ENCODE measurements at places on chromosomes 5 and 9.

GRCh38 chr5:1958211-1959010 is 75.7 kb upstream of the IRX4 start:
- no peak for DNase-seq

GRCh38 chr9:76135902-76136301 is 245.4 kb downstream of the PCSK5 start:
- no peak for DNase-seq

DNA sequence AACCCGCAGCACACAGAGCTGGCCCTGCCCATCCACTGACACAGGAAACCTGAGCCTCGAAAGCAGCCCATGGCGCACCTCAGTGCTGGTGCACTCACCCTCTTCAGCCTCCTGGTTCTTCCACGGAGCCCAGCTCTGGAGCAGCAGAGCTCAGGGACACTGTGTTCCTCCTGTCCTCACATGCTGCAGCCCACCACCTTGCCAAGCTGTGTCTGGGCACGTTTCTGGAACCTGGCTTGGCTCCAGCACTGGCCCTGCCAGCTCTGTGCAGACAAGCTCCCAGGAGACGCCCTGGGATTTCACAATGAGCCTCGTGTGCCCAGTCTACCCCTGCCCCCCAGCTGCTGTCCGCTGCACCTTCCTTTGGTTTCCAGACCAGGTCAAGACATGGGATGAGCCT is 119.5 kb downstream of the SYK start:
- DNase-seq: peak; percentile 65

DNA sequence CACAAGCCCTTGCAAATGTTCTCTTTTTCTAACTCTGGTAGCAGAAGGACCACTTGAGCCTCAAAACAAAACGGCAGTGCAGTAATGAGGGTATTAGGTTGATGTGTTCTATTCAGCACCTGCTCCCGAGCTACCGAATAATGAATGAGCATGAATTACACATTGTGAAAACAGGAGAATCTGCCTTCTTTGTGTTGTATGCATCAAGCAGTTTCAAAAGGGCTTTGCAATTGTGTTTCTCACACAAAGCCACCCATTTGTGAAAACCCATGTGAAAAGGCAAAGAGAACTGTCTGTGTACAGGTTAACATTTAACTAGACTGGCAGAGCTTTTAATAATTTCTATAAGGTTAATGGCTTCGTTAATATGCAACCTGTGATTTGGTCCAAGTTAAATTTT is 97.8 kb downstream of the STK32A start:
- peak; percentile 82 for DNase-seq

GRCh38 chr5:94481059-94481458 is 137.3 kb downstream of the KIAA0825 start:
- no peak for DNase-seq

GRCh38 chr5:109313127-109313526 is 96.6 kb downstream of the PJA2 start:
- peak; percentile 32 for DNase-seq

DNA sequence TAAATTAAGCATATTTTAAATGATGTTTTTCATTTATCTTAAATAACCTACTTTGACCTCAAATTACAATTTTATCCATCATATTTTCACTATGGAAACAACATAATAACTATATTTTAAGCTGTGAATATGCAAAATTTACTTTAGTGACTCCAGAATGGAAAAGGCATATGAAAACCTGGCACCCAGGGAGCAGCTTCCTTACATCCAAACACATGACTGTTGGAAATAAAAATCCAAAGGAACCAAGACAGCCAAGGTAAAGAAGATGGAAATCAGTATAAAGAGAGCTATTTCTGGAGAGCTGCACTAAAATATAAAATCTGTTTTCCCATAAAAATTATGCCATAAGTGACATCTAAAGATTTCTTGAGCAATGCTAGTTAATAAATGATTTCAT is 140.3 kb upstream of the FTMT start:
- DNase-seq: no peak

DNA sequence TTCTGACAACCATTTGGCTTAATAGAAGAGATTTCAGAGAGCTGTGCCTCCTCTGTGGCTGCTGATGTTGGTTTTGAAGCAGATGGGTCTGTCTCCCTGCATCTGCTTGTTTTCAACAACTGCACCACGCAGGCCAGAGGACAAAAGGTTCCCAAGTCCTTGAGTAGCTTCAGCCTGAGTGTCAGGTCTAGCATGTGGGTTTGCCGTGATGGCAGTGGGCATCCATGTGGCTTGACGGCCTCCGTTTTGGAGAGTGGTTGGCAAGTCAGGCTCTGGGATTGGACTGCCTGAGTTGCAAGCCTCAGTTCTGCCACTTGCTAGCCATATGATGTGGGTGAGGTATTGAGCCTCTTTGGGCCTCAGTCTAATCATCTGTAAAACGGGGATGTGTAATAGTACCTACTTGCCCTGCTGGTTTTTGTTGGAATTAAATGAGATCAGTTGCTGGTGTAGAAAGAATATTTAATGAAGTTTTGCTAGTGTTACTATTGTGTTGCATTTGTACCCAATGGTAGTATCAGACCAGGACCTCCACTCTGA is 119.8 kb upstream of the CPEB4 start:
- no peak for DNase-seq

DNA sequence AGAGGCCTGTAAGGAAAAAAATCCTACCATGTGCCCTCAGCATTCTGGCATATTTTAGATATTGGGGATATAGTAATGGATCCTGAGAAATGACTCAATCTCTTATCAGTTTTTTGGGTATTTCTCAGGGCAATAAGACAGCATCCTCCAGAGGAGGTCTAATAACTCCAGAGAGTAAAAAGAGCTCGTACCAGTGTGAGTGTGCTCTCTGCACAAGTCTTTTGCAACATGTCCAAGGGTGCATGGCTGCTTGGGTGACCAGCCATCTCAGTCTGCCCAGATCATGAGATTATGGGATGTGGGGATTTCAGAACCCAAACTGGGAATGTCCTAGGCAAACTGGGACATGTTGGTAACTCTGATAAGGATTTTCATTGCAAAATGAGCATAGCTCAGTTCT is 15.3 kb downstream of the ASPN start:
- no peak for DNase-seq

DNA sequence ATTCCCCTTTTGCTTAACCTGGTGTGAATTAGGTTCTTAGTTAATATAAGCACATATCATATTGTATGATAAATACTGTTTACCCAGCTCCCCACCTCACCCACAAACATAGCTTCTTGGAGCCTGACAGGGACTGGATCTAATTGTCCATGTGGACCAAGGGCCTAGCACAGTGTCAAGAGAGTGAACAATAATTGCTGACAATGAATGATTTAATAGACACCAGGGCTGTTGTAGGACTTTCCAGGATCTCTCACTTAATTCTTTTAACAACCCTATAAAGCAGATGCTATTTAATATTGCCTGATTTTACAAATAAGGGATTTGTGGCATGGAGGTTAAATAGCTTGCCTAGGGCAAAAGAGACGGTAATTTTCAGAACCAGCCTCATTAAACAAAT is 24.8 kb downstream of the AK3 start:
- DNase-seq: no peak

- DNase-seq: peak; percentile 90
These were observed 42.5 kb downstream of the CEMIP2 start for GRCh38 chr9:71725590-71726338.

DNA sequence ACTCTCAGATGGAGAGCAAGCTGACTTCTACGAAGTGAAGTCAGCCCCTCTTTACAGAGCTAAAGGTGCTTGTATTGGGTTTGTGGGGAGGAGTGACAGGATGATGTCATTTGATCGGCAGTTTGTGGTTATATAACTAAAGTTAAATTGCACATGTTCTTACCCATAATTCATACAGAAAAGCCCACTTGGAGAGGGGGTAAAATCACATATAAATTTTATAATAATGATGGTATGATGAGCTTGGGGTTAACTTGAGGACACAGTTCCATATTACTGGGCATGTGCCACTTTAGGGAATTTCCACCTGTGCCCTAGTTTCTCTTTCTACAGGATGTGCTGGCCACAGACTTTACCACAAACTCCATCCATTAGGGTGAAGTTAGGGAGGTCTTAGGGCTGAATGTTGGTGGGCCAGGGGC is 1178.6 kb upstream of the CDH9 start:
- DNase-seq: no peak

DNA sequence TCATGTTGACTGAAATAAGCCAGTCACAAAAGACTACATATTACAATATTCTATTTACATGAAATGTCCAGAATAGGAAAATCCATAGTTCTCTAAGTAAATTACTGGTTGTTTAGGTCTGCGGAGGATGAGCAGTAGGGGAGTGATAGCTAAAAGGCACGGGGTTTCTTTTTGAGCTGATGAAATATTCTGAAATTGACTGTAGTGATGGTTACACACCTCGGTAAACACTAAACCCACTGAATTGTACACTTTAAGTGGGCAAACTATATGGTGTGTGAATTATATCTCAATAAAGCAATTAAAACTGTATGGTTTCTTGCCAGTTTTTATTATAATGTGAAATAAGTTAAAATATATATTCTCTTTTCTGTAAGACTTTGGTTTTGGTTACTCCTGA is 77.7 kb upstream of the TMED7 start:
- DNase-seq: no peak

DNA sequence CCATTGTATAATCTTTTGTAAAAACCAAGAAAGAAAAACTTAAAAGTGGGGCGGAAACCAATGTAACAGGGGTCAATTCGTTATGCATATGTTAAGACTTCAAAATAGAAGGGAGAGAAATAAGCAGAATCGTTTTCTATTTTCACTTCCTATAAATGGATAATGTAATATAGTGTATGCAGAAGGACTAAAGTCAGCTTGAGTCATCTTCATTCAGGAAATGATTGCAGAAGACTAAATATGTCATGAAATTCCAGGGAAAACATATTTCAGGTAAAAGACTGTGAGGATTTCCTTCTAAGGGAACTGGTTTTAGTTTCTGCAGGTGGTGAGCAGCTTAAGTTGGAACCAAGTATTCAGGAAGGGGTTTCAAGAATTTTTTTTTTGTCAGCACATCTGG is 753.3 kb downstream of the IRX1 start:
- DNase-seq: no peak

- DNase-seq: peak; percentile 95
These were observed 66.1 kb upstream of the ADRA1B start for GRCh38 chr5:159850160-159850559.

GRCh38 chr5:52481851-52482250 is 305.9 kb upstream of the ITGA1 start:
- no peak for DNase-seq

- DNase-seq: no peak
These were observed 6.1 kb upstream of the CEP72 start for GRCh38 chr5:606061-606460.

DNA sequence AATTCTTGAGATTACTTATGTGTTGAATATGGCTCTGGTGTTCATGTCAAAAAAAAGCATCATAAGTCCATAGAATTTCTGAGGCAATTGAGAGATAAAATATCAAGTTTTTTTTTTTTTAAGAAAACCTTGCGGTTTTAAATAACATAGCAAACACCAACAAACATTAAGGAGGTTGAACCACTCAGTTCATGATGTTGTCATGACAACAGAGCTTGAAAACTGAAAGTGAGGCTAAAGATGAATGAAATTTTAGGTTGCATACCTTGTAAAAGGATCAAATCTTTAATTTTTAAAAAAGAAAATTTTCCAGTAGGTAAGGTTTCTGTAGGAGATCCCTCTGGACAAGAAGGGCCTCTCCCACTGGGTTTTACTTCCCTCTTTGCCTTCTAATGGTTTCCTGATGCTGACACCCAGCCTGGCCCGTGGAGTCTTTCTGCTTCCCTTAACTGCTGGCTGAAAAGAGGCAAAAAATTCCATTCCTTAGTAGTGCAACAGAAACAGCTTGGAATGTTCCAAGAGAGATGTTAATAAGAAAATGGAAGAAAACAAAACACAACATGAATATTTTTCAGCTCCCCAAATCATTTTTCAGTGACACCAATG is 60.0 kb upstream of the FER start:
- peak; percentile 17 for DNase-seq

DNA sequence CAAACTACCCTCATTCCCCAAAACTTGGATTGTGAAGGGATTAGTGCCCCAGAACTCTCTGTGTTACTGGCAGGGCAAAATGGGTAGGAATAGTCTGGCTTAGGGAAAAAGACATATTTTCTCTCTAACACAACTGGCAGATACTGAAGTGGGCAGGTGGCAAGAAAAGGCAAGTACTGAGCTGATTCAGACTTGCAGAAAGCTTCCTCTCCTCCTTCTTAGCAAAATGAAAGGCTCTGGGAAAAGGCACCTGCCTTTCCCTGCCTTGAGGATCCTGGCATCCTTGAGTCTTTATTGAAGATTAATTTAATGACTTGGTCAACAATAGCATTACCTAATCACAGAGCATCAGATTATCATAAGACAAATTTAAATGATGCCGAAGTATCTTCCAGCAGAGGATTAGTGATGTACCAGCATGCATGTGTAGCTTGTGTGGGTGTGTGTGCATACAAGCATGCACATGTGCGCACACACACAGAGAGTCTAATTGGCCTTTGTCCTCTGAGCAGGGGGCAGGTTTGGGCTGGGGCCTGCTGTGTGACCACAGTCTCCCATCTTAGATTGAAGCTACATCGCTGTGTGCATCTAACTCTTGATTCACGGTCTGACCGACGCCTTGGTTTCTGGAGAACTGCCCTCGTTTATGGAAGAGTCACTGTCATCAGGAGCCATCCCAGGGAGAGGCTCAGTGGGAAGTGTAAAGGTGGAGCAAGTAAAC is 294.8 kb downstream of the AOPEP start:
- no peak for DNase-seq

DNA sequence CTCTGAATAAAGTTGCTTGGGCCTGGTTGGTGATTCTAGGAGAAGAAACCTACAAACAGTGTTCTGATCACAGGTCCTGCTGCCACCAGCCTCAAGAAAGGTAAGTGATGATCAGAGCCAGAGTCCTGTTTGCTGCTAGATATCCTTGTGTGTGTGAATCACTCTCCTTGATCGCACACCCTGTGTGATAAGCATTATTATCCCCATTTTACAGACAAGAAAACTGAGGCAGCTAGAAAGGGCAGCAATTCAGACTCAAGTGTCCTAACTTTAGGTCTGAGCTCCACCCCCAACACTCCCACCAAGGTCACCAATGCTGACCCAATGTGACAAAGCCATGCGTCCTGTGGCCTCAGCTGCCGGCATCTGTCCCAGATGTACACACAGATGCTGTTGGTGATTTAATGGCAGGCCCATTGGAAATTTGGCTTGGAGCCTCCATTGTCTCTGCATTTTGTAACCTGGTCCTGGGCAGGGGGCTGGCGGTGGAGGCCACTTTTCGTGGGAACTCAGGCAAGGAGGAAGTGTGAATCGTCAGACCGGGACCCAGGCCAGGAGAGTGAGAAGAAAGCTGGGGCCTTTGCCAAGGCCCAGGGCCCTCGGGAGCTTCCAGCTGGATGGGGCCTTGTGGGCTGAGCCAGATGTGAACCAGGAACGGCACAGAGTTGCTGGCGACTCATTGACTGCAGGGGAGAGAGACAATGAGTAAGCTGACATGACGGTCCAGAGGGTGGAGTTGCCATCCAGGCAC is 29.8 kb upstream of the GGTA1 start:
- peak; percentile 77 for DNase-seq
